Frontal cortex (tissue), 4 donors: ENCODE measurements at places on chromosomes 6 and 20. TPM values are rescaled to one million over a fixed set of nuclear protein-coding genes. Genes with fewer than 3 reads are reported as not detected.

- no peak for DNase-seq
Observed at GRCh38 chr20:40489886-40490285, 199.2 kb downstream of the MAFB start.

GRCh38 chr6:136766274-136766673 is 26.0 kb downstream of the MAP3K5 start:
- no peak for DNase-seq

Gene SOX18
- 0.41 TPM for total RNA-seq

Gene RGS17
- 112 TPM for total RNA-seq

- DNase-seq, result no peak
Observed at GRCh38 chr6:108543175-108543940, 17.4 kb upstream of the FOXO3 start.

DNA sequence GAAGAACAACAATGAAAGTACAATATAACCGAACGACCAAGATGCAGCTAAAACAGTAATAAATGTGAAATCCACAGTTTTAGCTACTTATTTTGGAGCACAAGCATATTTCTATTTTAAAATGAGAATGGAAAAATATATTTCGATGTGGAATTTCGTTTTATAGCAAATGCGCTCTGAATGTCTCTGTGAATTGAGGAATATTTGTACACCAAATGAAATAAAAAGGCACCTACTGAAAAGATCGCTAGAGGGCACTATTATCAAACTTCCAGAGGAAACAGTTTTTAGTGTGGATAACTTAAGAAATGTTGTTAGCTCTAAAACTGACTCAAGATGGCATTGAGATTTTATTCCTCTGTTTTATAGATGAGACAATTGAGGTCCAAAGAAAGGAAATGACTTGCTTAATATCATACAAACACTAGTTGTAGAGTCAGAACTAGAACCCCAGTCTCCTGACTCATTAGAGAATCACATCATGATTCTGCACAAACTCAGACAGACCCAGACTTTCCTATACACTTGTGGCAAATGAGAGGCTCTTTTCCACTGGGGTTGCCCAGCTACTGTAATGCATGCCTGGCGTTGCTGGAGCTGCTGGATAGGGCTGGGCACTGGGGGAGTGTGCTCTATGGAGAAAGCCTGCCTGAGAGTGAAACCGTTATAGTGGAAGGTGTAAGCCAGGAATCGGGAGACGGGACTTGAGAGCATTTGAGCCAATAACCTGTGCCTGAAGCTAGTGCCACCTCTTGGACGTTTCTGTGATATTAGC is 51.9 kb downstream of the GCLC start:
- peak; percentile 8 for DNase-seq
